ENCODE measurements at places on chromosomes 4 and X.

DNA sequence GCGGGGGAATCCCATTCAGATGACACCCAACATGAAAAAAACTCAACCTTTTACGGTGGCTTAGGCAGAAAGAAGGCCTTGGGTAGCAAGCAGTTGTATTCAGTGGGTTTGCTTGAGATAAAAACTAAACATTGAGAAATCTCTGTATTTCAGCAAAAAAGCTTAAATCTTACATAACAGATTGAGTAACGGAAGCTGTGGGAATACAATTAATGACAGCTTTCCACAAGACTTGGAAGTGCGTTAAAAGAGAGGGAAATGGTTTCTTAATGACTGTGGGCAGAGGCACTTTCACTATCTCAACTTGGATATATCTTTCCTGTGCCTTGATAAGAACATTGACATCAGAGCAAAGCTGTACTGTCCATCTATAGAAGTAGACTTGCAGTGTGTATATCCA lies 418.5 kb upstream of the HS3ST1 start:
- DNase-seq = no peak

GRCh38 chr4:150305995-150306394 lies 227.8 kb downstream of the DCLK2 start:
- peak; percentile 61 for DNase-seq

DNA sequence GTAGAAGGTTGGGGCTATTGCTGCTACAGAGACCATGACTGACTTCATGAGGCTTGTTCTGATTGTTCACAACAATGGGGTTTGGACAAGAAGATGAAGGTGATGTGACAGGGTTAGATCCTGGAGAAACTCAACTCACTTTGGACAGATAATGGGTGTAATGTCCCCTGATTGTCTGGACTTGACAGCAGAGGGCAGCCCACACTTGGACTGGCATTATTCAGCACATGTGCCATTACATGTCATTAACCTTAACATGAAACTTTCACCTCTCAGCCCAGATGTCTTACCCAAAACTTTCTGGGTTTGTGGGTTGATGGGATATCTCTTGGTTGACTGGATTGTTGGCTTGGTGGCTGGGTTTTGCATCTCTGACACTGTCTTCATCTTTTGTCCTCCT lies 101.5 kb downstream of the MXRA5 start:
- no peak for DNase-seq

- DNase-seq = no peak
Observed at GRCh38 chr4:53589511-53589910, 1.8 kb downstream of the LNX1 start.

DNA sequence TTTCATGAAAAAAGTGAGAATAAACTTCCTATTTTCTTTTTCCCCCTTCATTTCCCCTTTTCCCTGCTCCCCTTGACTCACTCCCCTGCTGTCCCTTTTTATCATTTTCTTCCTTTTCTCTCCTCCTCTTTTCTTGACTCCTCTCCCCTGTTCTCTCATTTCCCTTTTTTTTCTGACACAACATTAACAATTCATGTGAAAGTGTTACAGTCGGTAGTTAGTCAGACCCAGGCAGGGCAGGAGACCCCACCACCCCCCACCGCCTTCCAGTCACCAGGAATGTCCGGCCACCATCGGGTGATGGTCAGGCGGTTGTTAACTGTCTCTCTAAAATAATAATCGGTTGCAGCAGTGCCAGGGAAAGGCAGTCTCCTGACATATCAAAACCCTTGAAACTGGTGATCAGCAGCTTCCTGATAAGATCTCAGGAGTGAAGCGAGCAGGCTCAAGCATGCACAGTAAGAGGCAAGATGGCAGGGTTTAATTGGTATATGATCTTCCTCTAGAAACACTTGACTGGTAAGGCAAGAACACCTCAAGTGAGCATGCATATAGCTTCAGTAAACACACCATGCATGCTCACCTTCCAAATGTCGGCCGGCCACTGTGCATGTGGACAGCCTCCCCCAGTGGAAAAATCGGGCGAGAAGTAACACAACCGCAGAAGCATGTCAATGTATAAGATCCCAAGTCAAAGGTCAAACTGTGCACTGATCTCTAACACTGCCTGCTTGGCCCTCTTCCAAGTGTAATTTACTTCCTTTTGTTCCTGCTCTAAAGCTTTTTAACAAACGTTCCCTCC lies 191.4 kb downstream of the NDST4 start:
- peak; percentile 40 for DNase-seq

DNA sequence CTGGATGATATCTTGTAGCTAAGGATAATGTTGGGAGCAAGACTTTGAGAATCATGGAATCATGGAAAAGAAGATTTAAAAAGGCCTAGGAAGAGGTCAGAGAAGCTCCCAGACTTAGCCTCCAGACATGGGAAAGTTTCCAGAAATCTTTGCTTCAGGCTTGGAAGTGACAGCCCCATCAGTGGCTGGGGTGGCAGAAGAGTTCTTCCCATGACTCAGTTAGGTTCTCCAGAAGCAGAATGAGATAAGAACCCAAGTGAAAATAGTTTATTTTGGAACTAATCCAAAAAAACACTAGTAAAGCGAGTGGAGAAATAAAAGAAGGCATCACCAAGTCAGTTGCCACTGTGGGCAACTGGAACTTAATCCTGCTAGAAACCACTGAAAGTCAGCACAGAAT lies 506.9 kb downstream of the MID1IP1 start:
- DNase-seq = peak; percentile 18

- DNase-seq = no peak
Observed at GRCh38 chr4:32032136-32032672, 1312.0 kb downstream of the PCDH7 start.

DNA sequence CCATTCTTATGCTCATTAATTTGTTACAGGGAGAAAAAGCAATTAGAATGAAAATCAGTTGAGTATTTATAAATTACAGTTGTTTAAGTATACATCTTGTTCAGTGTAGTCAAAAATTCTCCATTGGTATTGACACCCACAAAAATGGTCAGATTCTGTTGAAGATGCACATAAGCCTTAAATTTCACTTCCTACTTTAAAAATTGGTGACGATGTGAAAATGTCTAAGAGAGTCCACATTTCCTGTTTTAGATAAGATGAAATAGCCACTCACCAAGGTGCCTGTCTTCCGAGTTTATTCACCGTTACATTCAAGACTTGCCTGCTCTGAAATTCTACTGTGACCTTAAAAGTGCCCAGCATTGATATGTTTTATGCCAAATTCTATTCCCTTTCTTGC lies 93.6 kb downstream of the GPR143 start:
- no peak for DNase-seq

- DNase-seq = no peak
Observed at GRCh38 chr4:34139346-34139745, 2105.0 kb downstream of the ARAP2 start.

- DNase-seq = peak; percentile 25
Observed at GRCh38 chr4:146470604-146471003, 51.1 kb downstream of the SLC10A7 start.

- DNase-seq = peak; percentile 42
Observed at GRCh38 chr4:150002561-150002960, 75.7 kb upstream of the DCLK2 start.

DNA sequence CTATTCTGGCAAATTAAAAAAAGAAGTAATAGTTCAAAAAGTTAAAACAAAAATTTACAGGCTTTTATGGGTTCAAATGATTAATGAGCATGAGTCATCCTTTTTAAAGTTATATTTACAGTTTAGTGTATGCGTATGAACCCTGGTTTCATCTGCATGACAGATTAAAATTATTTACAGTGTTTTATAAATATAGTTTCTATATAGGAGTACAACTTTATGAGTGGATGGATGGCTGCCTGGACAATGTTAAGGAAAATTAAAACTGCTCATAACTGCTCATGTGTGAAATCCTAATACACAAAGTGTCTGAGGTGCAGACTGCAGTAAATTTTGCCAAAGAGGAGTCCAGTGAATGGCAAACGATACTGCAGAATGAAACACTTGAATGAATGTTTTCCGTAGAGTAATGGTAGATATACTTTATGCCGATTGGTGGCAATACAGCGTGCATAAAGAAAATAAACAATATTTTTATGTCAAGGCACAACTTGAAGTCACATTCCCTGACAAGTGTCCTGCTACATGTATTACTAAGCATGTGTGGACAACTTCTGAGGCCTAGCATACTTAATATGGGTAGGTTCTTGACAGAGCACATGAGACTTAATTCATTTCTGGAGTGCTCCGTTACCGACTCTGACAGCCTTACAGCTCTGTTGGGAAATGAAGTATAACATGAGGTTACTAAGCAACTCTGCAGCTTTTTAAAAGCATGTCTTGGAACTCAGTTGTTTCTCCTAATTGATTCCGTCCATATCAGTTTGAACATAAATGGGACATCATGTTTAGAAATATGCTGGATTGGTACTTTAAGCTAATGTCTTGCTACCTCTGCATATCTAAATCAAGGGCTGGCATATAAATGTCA lies 985.6 kb upstream of the PCDH7 start:
- no peak for DNase-seq

GRCh38 chr4:48193096-48193836 lies 59.2 kb upstream of the TXK start:
- DNase-seq = no peak

DNA sequence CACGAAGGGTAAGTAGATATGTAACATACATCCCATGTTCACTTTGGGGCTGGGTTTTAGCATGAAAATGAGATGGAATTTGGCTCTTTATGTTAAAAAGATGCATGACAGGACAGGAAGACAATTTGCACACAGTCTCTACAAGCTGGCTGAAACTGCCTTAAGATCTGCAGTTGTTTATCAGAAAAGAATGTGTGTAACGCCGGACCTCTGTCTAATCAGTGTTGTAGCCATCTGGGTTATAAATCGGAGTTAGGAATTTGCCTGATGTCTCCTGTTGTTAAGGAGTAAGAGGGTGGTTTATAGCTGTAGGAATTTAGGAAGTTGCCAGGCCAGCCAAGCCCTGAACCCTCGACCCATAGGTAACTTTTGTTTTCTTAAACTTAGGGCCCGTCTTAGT lies 562.9 kb upstream of the FAT1 start:
- peak; percentile 50 for DNase-seq

DNA sequence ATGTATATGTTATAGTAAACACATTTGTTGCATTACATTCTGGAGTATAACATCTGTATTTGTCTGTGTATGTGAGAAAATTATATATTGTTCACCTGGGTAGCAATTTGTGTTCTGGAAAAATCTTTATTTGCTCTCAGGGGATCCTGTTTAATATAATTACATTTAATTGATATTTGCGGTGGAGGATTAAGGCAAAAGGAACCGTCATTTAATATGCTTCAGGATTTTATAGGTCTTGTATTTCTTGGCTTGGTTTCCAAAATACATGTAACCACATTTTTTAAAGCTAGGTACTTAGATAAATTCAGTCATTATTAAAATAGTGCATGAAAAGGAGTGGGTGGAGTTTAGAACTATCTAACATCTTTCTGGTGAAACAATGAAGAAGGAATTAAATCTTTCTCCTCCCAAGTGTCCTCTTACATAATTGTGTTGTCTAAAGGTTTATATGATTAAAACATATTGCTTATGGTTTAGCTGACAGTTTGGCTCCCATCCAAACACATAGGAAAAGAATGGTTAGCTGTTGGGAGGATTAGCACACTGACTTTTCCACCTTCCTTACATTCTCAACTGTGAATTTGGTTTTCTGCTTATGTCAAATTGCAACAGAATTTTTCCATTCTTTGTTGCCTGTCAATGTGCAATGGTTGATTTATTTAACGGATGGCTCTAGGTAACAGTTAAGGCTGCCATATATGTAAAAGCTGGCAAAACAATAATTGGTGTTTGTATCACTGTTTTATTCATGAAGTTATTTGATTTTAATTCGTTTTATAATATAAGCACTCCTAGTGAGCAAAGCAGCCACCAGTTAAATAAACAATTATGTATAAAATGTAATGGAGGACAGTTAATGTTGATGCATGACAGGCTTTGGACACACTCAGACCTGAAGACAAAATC lies 250.8 kb upstream of the SFRP2 start:
- no peak for DNase-seq

- no peak for DNase-seq
Observed at GRCh38 chr4:22454955-22455354, 60.9 kb downstream of the ADGRA3 start.

DNA sequence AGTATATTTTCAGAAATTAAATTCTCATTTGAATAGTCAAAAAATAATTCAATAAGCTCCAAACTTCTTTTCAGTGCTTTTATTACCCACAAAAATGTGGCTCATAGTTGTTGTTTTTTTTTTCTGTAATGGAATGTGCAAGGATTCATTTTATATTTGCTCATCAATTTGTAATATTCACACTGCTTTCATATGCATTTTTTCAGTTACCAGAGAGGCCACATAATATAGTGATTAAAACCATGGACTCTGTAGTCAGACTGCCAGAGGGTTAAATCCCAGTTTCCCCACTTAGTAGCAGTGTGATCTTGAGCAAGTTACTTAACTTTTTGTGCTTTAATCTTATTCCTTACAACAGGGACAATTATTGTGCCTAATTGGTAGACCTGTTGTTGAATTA lies 64.5 kb downstream of the FAM9B start:
- DNase-seq = no peak

GRCh38 chrX:110268886-110269285 lies 49.0 kb downstream of the AMMECR1 start:
- no peak for DNase-seq

GRCh38 chrX:41178201-41178600 lies 93.0 kb downstream of the USP9X start:
- no peak for DNase-seq

DNA sequence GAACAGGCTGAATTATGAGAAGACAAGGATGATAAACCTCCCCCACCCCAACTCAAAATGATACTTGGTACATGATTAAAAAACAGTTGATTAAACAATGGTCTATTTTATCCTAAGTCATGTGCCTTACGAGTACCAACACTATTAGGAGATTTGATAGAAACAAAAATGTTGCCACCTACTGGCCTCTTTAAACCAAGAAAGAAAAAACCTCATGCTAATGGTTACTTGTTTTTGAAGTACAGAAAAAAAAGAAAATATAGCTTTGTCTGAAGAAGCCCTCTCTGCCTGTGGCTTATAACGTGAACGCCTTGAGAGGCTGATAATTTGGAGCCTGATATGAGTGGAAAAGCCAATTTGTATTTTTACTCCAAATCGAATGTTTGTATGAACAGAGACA lies 538.2 kb downstream of the DMD start:
- peak; percentile 1 for DNase-seq

DNA sequence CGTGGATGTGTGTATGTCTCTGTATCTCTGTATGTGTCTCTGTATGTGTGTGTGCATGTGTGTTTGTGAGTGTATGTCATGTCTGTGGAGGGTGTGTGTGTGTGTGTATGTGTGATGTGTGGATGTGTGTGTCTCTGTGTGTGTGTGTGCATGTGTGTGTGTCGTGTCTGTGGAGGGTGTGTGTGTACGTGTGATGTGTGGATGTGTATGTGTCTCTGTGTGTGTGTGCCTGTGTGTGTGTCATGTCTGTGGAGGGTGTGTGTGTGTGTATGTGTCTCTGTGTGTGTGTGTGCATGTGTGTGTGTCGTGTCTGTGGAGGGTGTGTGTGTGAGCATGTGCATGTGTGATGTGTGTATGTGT lies 51.6 kb upstream of the ADRA2C start:
- DNase-seq = no peak

GRCh38 chrX:24243188-24243587 lies 70.7 kb downstream of the SUPT20HL2 start:
- DNase-seq = no peak

All from brain microvascular endothelial cell (primary cell).